ENCODE measurements at places on chromosomes 11 and 22.

GRCh38 chr22:28034760-28035401 lies 115.8 kb upstream of the PITPNB start:
- no peak for DNase-seq

- peak; percentile 68 for DNase-seq
Observed at GRCh38 chr11:73625696-73626318, 20.6 kb upstream of the PLEKHB1 start.

DNA sequence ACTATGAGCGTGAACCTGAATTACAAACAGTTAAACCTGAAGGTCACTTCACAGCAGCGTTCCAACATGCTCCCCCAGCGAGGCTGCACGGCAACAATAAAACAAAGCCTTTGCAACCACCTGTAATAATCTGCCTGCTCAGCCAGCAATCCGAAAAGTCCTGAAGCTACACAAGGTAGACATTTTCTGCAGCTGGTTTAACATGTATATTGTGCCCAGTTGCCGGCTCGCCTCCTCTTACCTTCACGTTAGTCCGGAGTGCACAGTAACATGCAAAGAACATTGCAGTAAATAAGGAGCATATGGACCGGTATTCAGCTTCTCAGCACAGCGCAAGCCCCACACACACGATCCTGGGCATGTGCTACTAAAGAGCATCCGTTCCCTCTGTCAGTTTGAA lies 704.3 kb downstream of the DLG2 start:
- DNase-seq, result no peak

- no peak for DNase-seq
Observed at GRCh38 chr22:30810105-30810504, 115.4 kb downstream of the OSBP2 start.

- DNase-seq, result peak; percentile 22
Observed at GRCh38 chr11:118609380-118610224, 2.2 kb downstream of the PHLDB1 start.

DNA sequence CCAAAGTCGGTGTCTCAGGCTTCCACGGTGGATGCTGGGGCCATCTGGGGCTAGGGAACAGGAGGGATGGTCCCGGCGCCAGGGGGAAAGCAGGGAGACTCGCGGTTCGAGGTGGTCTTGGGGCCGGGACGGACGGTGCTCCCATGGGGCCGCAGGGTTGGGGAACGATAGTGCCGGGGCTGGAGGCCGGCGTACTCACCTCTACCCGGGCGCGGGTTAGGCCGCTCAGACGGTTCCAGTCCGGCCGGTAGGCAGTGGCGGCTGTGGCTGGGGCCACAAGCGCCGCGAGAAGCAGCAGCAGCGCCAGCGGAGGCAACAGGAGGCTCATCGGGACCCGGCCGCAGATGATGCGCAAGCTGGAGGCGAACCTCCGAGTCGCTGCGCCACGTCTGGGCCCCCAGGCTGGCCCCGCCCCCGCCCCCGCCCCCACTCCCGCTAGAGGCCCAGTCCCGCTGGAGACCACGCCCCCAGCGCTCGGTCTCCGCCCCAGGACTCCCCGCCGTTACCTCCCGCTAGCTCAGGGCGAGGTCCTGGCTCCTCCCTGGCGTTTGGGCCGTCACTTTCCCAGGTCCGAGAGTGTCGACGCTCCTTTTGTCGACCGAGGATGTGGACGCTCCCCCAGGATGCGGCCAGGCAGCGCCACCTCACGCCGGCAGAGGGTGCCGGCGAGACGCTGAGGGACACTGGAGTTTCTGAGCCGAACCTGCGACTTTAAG lies at the start of gene SELENOM:
Gene SELENOM, minus strand, starts transcription at position 391 of the 716 bp plus-strand sequence. Its CDS starts 63 bp downstream, at position 328.
- peak; percentile 88 for DNase-seq

DNA sequence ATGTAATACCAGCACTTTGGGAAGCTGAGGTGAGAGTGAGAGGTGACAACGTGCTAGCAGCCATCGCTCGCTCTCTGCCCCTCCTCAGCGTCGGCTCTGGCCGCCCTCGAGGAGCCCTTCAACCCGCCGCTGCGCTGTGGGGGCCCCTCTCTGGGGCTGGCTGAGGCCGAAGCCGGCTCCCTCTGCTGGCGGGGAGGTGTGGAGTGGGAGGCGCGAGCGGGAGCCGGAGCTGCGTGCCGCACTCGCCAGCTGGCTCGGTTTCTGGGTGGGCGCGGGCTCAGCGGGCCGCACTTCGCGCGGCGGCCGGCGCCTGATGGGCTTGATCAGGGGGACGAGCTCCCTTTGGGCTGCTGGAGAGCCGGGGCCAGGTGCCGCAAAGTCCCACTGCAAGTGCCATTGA lies 98.9 kb upstream of the UBASH3B start:
- DNase-seq, result peak; percentile 4

- no peak for DNase-seq
Observed at GRCh38 chr11:106507645-106508306, 430.3 kb downstream of the AASDHPPT start.

- peak; percentile 5 for DNase-seq
Observed at GRCh38 chr11:27470826-27471588, 1.6 kb downstream of the LGR4 start.

DNA sequence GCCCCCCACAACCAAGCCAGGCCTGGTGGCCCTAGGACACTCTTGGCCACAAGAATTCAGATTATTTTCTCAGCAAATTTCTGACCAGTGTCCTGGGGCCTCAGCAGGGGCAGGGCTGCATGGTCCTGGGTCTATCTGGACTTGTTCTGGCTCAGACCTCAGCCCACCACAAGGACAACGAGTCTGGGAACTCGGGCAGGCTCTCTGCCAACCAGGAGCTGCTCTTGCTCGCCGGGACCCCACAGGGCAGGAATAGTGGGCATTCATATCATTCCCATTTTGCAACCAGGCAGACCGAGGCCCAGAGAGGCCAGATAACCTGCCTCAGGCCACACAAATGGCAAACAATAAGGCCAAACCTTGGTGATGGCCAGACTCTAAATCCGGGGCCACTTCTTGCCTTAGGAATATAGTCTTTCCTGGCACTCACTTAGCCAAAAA lies 75.4 kb upstream of the WNT7B start:
- DNase-seq, result no peak

DNA sequence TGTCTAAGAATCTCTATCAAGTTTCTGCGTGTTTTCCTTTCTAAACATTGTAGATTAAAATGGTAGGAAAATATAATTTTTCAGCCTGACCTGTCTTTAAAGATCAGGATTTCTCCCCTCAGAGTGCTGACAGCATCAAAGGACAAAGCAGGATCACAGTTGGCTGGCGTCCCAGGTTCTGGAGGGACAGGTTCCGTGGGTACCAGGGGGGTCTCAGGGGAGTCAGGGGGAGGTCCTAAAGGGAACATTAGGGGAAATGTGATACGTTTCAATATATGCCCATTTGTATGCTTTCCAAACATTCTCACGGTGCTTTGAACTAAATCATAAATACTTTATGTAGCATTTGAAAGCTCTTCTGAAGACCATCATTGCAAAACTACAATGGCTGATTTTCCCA lies 3.4 kb downstream of the MMP3 start:
- no peak for DNase-seq

DNA sequence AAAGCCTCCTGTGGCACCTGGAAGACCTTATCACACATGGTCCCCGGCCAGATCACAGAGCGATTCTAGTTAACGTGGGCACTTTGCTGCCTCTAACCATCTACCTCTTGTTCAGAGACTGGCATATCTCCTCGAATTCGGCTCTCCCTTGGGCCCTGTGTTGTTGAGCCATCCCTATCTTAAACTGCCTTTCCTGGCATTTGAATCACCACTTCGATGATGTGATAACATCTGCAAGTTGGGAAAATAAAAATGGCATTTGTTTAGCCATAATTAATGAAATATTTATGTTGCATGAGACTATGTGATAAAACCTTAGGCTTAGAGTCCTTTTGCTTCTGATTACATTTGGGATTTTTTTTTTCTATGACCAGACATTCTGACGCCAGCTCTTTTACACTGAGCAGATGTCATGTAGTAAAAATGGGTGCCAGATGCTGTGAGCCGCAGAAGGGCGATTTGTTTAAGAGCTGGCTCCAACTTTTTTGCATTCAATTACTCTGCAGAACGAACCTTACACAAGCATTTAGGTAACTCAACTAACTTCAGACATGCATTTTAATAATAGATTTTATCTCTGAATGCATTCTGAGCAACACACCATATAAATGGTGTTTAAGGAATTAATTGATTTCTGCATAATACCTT lies 58.5 kb upstream of the PARVA start:
- no peak for DNase-seq
